LNCaP clone FGC (cell line): ENCODE measurements at places on chromosomes 1 and 21.

- no peak for DNase-seq
Measured at GRCh38 chr1:76541618-76542017, 325.7 kb upstream of the ST6GALNAC5 start.

GRCh38 chr1:24379733-24380315 is 33.8 kb downstream of the STPG1 start:
- no peak for DNase-seq

- no peak for DNase-seq
Measured at GRCh38 chr1:60427701-60428100, 354.1 kb upstream of the C1orf87 start.

- DNase-seq: no peak
Measured at GRCh38 chr1:87135329-87135712, 193.4 kb upstream of the LMO4 start.

GRCh38 chr1:214520544-214521165 is 30.7 kb downstream of the PTPN14 start:
- peak; percentile 48 for DNase-seq

DNA sequence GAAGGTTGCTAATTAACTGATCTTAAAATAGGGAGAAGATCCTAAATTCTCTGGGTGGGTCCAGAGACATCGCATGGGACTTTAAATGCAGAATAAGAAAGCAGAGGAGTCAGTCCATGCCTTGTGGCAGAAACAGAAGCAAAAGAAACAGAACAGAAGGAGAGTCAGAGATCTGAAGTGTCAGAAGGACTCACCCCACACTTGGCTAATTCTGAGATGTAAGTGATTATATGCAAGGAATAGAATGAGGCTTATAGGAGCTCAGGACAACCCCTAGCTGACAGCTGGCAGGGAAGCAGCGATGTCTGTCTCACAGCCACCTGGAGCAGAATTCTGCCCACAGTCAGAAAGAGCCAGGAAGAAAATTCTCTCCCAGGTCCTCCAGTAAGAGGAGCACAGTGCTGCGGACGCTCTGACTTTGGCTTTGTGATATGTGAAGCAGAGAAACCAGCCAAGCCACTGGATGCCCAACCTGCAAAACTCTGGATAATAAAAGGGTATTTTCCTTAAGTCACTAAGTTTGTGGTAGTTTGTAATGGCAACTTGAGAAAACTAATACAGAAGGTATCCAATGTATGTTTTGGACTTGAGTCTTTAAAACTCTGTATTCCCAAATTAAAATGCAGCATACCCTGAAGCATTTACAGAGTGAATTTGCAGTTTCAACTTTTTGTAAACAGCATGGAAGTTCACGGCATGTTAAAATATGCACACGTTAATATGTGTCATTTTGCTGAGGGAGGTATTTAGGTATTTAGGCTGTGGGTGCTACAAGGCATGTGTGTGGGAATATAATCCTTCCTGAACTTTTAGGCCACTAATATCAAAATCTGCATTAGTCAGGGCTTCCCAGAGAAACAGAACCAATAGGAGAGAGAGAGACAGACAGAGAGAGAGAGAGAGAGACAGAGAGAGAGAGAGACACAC is 388.5 kb downstream of the PCP4 start:
- DNase-seq: no peak

DNA sequence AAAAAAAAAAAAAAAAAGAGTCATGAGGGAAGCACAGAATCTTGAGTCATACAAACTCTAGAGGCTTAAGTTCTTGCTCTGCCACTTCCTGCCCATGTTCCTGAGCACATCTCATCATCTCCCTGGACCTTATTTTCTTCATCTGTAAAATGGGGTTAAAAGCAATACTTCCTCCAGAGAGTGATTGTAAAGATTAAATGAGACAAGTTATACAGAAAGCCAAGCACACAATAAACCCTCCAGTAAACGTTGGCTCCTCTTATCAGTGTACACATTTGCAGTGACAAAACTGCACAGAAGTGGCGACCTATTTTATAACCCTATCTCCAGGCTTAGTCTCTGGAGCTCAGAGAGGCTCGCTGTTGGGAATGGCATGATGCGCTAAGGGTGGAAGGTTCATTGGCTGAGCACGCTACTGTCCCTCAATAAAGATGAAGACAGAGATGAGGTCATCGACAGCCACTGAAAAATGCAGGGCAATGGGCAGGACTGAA is 82.1 kb downstream of the RRAGC start:
- DNase-seq: peak; percentile 6

GRCh38 chr1:7076572-7076971 is 291.3 kb downstream of the CAMTA1 start:
- no peak for DNase-seq

GRCh38 chr1:7120863-7121621 is 335.8 kb downstream of the CAMTA1 start:
- no peak for DNase-seq

DNA sequence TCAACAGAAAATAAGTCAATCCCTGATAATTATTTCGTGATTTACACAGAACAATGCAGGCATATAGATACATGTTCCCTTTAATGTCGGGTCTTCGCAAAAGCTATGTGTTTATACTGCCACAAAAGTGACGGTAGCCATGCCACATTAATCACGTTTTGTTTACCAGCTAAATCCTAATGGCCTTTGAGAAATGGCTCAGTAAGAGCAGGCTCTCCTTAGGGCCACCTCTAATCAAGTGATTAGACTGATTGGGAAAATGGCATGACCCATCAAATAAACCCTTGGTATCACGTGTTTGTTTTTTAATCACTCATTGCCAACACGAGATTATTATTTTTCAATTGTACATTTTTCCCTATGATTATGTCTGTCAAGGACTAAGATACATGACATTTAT is 102.0 kb upstream of the USP25 start:
- no peak for DNase-seq

GRCh38 chr1:87093286-87093685 is 178.9 kb downstream of the HS2ST1 start:
- DNase-seq: no peak

DNA sequence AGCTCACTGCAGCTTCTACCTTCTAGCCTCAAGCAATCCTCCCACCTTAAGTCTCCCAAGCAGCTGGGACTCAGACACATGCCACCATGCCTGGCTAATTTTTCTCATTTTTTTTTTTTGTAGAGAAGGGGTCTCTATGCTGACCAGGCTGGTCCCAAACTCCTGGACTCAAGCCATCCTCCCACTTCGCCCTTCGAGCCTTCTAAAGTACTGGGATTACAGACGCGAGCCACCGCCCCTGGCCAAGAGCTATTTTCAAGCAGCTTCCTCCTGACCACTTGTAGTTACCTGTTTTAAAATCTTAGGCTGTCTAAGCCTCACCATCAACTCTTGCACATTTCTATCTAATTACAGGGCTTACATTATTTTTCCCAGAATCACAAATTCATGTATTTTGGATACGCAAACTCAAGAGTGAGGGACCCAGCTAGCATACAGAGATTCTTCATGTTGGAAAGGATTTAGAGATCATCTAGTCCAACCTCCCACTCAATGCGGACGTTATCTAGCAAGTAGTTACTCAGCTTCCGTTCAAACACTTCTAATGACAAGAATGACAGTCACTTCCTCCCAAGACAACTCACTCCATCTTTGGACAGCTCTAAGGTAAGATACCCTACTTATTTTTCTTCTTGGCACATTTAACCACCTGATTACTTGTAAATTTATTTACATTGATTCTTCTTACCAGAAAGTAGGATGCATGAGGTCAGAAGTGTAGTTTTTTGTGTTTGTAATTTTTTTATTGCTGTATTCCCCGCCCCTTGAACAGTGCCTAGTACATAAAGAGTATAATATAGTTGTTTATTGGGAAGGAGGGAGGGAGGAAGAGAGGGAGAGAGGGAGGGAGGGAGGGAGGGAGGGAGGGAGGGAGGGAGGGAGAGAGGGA is 65.4 kb downstream of the LUZP1 start:
- no peak for DNase-seq

GRCh38 chr1:3903141-3904005 is 3.3 kb upstream of the C1orf174 start:
- DNase-seq: no peak

- DNase-seq: no peak
Measured at GRCh38 chr1:50110151-50110550, 1.4 kb downstream of the ELAVL4 start.

DNA sequence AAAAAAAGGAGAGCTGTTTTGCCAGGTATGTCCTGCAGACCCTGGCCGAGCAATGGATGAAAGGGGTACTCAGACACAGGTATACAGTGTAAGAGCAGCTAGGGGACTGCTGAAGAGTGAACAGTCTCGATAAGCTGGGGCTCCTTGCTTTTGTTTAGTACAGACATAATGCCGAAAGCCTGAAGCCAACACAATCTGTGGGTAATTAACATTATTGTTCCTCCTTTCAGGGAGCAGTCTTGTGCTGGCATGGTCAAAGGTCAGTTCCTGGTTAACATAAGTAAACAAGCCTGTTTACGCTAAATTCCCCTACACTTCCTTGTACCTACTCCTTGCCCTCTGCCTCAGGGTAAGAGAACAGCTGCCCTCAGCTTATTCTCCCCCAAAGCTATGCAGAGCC is 272.3 kb upstream of the ST6GALNAC5 start:
- no peak for DNase-seq

- DNase-seq: no peak
Measured at GRCh38 chr1:56135864-56136147, 443.6 kb downstream of the PLPP3 start.

- DNase-seq: no peak
Measured at GRCh38 chr21:43734131-43734927, 15.4 kb downstream of the PDXK start.

DNA sequence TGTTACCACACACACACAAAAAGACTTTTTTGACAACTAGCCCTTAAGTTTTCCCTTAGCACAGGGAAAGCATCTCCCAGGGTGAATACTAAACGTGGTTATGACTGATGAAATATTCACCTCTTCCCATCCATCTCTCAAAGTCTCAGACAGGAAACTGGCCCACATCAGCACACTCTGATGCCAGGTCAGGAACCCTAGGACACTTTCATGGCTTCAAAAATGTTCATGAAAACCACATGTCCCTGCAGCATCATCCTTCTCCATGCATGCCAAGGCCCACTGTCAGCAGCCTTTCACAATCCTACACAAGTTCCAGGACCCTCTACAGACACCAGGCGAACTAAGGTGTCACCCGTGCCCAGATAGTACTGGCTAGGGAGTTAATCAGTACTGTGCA is 68.7 kb downstream of the DNTTIP2 start:
- no peak for DNase-seq

GRCh38 chr1:212700892-212701819 is 1.5 kb upstream of the BATF3 start:
- DNase-seq: no peak

DNA sequence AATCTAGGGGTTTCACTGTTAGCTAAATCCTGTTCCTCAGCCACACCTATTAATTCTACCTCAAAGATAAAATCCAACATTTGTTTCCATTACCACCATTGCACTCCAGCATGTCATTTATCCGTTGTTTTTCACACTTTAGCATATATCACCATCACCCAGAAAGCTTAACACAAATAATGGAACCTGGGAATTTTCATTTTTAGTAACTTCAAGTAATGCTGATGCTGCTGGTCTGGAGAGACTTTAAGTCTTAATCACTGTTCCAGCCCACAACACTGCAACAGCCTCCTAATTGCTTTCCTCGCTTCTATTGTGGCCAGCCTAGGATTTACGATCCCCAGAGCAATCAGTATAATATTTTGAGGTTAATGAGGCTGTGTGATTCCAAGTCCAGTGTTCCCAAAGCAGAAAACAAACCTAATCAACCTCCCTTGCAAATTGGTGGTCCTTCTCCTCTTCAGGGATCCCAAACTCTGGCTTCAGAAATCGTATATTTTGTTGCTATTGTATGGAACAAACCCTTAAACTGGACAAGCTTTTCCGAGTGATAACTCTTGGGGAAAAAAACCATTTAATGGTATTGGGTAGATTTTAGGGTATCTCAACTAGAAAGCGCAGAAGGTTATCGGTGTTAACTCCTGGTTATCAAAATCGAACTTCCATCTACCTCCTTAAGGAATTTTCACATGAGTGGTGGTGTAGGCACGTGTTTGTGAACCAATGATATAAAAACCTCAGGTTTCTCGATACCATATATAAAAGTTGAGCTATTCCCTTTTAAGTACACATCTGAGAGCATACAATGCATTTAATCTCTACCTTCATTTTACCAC is 50.0 kb upstream of the BOLA1 start:
- DNase-seq: no peak

DNA sequence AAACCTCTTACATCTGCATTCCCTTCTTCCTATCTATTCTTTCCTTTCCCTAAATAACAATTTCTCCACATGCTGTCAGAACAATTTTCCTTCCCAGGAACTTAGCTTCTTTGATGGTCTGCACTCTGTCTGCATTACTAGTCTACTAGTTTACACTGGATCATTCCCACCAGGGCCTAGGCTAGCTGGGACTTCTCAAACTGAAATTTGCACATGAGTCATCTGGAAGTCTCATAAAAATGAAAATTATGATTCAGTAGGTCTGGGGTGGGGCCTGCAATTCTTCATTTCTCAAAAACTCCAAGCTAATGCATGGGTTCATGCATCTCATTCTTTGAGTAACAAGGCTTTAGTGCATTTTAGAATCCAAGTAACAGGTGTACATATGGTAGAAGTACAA is 74.2 kb downstream of the GABPA start:
- DNase-seq: no peak

GRCh38 chr1:171195767-171196166 is 10.7 kb downstream of the FMO2 start:
- no peak for DNase-seq

DNA sequence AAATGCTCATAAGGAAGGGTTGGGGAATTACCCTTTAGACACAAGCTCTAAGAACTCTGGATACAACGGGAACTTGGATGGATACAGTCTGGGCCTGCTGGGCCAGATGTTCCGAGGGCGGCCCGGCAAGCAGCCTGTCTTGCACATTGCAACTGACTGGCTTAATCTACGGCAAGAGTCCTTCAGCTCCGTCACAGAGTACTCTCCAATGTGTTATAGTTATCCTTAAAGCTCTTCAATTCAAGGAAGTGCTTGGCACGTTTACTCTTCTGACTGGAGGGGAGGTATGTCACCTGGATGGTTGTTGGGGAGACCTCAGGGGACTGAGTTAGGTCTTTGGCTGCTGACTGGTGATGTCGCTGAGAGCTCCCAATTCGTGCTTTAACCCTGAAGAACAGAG is 1.1 kb upstream of the CFAP141 start:
- DNase-seq: no peak

DNA sequence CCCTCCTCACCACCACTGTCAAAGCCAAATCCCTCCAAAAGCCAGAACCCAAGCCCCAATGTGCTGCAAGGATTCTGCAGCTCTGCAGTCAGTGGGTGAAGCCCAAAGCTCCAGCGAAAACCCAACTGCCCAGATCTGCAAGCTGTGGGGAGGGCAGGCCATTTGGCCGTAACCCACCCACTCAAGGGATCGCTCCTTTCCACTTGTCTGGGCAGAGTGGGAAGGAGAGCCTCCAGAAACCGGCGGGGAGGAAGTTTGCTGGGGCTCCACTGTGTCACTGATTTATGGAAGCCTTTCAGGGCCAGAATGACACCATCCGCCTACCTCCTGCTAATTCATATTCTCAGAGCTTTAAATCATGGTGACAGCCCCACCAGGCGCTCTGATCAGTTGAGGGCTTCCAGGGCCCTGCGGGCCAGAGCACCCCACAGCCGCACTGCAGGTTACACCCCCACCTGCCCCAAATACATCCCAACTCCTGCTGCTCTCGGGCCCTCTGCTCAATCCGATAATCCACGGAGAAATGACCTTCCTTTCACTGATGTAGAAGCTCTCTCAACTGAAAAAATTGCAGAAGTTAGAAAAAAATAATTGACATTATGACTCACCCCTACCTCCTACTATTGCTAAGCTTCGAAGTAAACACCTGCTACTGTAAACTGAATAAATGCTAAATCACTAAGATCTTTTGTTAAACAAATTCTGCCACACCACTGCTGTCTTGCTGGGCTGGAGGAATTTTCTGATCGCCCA is 40.6 kb upstream of the RAB4A start:
- no peak for DNase-seq

- DNase-seq: no peak
Measured at GRCh38 chr1:234148350-234148749, 224.9 kb upstream of the COA6 start.
